Activated CD8-positive, alpha-beta T cell treated with anti-CD3 and anti-CD28 coated beads for 36 hours (primary cell): ENCODE measurements at places on chromosomes 1 and 21. TPM values are rescaled to one million over a fixed set of nuclear protein-coding genes. Genes with fewer than 3 reads are reported as not detected.

DNA sequence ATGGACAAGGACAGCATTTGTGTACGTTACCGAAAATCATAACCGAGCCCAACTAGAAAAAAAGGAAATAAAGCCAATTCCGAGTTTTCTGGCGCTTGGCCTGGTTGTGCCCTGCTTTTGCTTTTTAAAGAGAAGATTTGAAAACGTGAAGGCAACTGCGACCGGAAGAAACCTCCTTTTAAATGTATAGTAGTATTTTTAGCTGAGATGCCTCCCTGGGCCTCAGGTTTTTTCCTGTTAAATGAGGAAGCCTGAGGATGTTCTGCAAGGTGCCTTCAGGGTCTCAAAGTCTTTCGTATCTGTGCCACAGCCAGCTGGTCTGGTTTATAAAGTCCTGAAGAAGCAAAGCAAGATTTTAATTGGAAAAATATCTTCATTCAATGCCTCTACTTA is 371 bp upstream of the ODF2L start:
- DNase-seq: no peak

DNA sequence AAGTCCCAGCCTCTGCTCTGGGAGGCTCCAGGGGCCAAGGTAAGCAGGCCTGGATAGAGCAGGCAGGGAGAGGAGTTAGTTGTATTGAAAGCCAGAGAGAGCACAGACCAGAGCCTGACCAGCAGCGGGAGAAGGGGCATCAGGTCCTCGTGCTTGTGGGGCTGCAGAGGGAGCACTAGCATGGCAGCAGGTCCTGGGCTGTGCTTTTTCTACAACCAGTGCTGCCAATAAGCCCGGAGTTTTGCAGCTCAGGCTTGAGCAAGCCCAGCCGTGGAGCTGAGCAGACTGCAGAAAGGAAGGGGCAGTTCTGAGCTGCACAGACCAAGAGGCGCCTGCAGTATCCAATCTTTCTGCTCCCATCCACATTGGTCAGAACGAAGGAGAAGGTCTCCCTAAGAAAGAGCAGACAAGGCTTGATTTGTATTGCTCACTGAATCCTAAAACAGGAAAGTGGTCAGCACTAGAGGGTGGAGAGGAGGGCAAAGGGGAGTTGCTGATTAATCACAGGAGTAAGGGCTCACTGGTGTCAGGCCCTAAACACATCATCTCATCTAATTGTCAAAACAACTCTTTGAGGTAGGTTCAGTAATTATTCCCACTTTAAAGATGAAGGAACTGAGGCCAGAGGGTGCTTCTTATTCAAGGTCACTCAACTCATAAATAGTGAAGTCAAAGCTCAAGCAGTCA is 2.7 kb downstream of the DENND2D start:
- peak; percentile 72 for DNase-seq

DNA sequence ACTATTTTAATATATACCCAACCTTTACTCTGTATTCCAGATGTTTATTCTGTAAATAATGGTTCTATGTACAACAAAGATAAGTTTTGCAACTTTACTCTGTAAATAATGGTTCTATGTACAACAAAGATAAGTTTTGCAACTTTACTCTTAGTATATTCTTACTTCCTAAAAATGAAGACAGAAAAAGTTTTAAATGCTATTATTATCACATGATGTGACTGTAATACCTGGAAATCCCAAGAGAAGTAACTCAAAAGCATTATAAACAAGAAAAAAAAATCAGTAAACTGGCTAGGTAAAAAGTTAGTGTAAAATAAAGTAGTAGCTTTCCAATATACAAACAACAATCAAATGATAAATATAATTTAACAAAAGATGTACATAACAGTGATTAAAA is 18.5 kb upstream of the EXO1 start:
- no peak for DNase-seq

DNA sequence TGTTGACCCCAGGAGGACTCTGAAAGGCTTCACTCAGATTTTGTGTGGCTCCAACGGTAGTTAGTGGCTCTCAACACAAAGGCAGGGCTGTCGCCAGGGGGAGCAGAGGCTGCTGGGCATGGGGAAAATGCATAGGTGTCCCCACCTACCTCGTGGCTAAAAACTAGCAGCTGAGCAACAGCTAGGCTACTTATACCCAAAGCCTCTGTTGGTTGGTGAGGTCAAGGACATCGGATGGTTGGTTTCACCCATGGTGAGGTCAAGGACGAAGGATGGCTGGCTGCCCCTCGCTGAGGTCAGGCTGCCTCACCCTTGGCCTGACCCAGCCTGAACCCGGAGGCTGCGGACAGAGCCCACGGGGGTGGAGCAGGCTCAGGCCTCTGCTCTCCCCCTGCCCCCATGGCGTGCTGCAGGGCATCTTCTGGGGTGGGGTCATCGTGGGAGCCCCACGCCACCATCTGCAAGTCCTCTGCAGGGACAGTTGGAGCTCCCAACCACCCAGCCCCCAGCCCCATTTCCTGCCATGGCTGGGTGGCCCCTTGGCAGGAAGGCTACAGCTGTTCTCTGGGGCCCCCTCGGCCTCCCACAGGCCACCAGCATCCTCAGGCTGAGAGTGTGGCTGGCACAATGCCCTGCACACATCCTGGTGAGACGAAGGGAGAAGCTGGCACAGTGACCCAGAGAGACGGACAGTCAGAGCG is 8.5 kb upstream of the GNB1 start:
- DNase-seq: peak; percentile 59

DNA sequence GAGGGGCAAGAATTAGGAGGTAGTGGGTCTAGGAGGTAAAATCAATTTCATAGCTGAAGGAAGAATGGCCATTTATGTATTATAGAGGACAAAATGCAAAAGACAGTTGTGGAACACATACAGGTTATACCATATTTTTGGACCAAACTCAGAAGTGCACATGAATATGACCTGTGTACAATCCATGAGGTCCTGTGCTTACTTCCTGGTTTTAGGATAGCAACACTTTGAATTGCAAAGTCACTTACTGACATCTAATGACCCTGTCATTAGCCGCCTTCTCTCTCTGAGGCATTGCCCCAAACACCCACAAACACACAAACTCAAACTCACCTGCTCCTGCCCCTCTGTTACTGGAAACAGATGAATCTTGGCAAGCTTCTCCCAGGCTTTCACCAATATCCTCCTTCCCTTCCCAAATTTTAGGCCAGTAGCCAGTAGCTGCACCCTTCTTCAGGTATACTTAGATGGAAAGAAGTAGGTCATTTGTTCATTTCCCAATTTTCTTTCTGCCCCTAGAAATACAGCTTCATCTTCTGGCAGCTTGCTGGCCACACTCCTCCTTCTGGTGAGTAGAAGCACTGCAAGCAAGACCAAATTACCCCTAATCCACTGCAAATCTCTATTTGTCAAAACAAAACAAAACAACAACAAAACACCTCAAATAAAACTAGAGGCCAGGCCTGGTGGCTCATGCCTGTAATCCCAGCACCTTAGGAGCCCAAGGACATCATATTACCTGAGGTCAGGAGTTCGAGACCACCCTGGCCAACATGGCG is 13.7 kb upstream of the RPL5 start:
- peak; percentile 30 for DNase-seq

GRCh38 chr1:237478842-237479241 is 411.9 kb downstream of the ZP4 start:
- DNase-seq: no peak

GRCh38 chr1:19582318-19582717 is 61.8 kb upstream of the NBL1 start:
- peak; percentile 87 for DNase-seq

GRCh38 chr1:164562947-164563520 is 4.0 kb downstream of the PBX1 start:
- no peak for DNase-seq

DNA sequence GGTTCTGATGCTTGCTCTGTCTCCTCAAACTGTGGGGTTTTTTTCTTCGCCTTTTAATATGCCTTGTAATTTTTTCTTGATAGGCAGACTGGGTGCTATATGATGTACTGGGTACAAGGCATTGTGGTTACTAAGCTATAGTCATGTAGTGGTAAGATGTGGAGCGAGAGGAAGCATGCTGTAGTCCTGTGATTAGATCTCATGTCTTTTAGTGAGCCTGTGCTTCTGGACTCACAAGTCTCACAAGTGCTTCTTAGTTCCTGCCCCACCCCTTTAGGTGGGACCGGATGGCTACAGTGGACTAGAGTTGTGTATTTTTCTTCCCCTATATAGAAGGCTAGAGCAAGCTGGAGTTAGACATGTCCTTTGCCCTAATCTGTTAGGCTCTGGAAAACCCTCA is 178.7 kb downstream of the DNM3 start:
- DNase-seq: no peak

GRCh38 chr1:7490576-7490975 is 280.5 kb upstream of the VAMP3 start:
- no peak for DNase-seq

GRCh38 chr1:151368393-151369301 is 3.9 kb downstream of the SELENBP1 start:
- DNase-seq: no peak

DNA sequence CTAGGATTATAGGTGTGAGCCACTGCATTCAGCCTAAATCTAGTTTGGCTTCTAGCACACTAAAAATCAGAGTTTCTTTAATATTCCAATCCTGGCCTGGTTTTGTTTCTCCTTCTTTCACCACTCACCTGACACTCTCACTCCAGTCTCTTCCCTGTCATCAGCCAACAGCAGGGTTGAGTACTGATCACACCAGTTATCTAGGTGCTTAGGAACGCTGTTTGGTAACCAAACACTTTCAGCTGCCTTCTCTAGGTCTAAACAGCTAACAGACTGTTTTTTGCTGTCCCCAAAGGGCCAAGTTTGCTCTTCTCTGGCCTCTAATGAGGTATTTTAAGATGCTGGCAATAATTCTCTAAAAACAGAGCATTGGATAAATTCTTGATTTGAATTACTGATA is 17.7 kb upstream of the FRRS1 start:
- DNase-seq: no peak

- DNase-seq: peak; percentile 66
Observed at GRCh38 chr1:32241001-32241763, 5.8 kb upstream of the FAM167B start.

DNA sequence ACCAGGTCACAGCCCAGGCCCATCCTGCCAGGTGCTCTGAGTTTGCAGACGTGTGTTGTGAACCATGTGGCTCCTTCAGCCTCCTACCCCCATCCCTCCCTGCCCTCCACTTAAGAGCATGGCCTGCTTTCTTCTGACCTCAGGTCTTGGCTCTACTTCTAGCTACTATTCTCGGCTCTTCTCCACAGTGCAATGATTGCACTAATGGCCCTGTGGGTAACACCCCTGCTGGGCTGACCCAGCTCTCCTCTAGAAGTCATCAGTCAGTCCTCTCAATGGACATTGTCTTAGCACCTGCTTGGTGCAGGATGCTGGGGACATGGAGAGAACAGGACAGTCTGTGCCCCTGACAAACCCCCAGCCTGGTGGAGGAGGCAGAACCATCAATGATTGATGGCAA is 22.2 kb upstream of the IFFO2 start:
- no peak for DNase-seq

DNA sequence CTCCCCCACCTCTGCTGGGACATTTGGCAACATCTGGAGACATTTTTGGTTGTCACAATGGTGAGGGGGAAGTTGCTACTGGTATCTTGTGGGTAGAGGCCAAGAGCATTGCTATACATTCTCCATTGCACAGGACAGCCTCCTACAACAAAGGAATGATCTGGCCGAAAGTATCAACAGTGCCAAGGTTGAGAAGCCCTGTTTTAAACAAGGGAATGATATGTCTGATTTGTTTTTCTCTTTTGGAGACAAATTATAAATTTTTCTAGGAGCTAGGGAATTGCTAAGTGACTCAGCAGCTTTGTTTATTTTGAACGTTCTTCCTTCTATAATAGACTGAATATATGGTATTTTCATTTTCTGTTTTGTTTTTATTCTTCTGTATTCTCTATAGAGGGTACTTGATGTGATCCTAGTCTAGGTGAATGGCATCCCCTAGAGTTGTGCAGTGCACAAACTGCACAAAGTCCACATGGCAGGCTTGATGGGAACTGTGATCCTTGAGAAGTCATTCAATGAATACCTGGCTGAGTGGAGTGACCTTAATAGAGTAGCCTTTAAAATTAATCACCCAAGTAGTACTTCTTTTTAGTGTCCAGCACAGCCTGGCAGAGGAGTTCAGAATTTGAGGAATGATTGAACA is 288.6 kb upstream of the USP24 start:
- DNase-seq: no peak

DNA sequence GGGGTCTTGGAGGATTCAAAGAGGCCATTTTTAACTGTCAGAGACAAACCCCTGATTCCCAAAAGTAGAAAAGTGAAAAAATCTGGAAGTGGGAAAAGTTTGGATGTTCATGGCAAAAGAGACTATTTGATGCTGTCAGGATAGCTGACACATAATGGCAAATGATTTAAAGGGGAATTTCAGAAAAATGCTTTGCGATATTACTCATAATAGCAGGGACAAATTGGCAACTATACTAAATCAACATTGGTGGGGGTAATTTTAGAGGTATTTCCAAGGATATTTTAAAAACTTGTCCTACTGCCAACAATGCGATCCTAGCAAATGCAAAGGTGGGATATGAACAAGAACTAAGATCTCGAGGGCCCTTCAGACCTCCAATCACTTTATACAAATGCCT is 5.3 kb upstream of the GSTM4 start:
- no peak for DNase-seq

DNA sequence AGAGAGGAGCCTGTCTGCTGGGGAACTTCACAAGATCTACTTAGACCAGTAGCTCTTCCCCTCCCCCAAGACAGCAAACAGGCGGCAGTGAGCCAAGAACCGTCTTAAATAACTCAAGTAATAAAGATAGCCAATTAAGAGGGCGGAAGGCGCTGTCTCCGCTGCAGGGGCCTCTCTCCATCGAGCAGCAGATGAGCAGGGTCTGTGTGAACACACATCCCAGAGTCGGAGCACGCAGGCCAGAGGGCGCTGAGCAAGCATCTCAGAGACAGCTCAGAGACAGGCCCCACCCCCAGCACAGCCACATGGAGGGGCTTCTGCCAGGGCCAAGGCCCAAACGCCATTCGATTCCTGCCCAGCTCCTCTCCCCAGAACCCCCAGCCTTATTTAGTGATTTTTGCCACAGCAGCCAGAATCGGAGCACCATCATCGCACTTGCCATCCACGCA is 11.1 kb downstream of the IFFO2 start:
- DNase-seq: no peak

The HSD11B1 gene
- 0.47 TPM for total RNA-seq

The LCE1B gene
- total RNA-seq: not detected

The GJA4 gene
- total RNA-seq: not detected

The CD1D gene
- total RNA-seq: not detected

The TMEM81 gene
- 2.5 TPM for total RNA-seq

The PITHD1 gene
- total RNA-seq: 65.8 TPM

The IFNAR2 gene
- total RNA-seq: 38.6 TPM

The HTR6 gene
- total RNA-seq: not detected

The PSRC1 gene
- total RNA-seq: 14.0 TPM

The ADAM30 gene
- not detected for total RNA-seq
